ENCODE measurements at places on chromosomes 2 and 18. TPM values are rescaled to one million over a fixed set of nuclear protein-coding genes. Genes with fewer than 3 reads are reported as not detected.

Gene GRB14
- total RNA-seq, result 0.65 TPM

Gene ABCG5
- total RNA-seq, result not detected

Gene MTHFD2
- 115 TPM for total RNA-seq

Gene ADRA2B
- total RNA-seq, result 0.12 TPM

Gene GPR45
- not detected for total RNA-seq

Gene RGPD5
- total RNA-seq, result 57.1 TPM

Gene SLC14A1
- total RNA-seq, result 3.9 TPM

Gene CKAP2L
- total RNA-seq, result 3.0 TPM

Gene VIT
- total RNA-seq, result 28.7 TPM

Gene SEPTIN10
- 89.0 TPM for total RNA-seq

Gene FSHR
- not detected for total RNA-seq

Gene SLC16A14
- under 0.01 TPM for total RNA-seq

Gene SLC5A7
- total RNA-seq, result not detected

Gene KCNIP3
- 25.6 TPM for total RNA-seq

Gene PREB
- total RNA-seq, result 43.2 TPM

Gene HSBP1L1
- total RNA-seq, result 4.1 TPM

Gene GCG
- not detected for total RNA-seq

Gene ANKRD62
- total RNA-seq, result not detected

Gene PRKAG3
- not detected for total RNA-seq

Gene IL1F10
- total RNA-seq, result not detected

Gene PROC
- total RNA-seq, result not detected

Gene SERPINB11
- not detected for total RNA-seq

Gene ACTG2
- 7.2 TPM for total RNA-seq

Gene STPG4
- total RNA-seq, result 0.49 TPM

Gene KCNS3
- total RNA-seq, result 1.3 TPM

Gene LYG2
- total RNA-seq, result not detected

Gene STK17B
- 53.8 TPM for total RNA-seq

Gene UGT1A6
- total RNA-seq, result not detected

Gene CFLAR
- 135 TPM for total RNA-seq

Gene AMER3
- total RNA-seq, result not detected

Gene UGGT1
- 67.8 TPM for total RNA-seq

Gene SP140
- 1.2 TPM for total RNA-seq

Gene LONRF2
- not detected for total RNA-seq

Gene ZSWIM2
- 0.81 TPM for total RNA-seq

Gene INPP5D
- 0.36 TPM for total RNA-seq

Gene IL36B
- total RNA-seq, result not detected

Gene PARD3B
- 27.1 TPM for total RNA-seq

Gene ZAP70
- not detected for total RNA-seq

Gene DCAF17
- 27.6 TPM for total RNA-seq
